A673 (cell line): ENCODE measurements at places on chromosomes 5 and 9.
A peak's percentile ranks its signal among the peaks of the same experiment; 100 is the strongest.

DNA sequence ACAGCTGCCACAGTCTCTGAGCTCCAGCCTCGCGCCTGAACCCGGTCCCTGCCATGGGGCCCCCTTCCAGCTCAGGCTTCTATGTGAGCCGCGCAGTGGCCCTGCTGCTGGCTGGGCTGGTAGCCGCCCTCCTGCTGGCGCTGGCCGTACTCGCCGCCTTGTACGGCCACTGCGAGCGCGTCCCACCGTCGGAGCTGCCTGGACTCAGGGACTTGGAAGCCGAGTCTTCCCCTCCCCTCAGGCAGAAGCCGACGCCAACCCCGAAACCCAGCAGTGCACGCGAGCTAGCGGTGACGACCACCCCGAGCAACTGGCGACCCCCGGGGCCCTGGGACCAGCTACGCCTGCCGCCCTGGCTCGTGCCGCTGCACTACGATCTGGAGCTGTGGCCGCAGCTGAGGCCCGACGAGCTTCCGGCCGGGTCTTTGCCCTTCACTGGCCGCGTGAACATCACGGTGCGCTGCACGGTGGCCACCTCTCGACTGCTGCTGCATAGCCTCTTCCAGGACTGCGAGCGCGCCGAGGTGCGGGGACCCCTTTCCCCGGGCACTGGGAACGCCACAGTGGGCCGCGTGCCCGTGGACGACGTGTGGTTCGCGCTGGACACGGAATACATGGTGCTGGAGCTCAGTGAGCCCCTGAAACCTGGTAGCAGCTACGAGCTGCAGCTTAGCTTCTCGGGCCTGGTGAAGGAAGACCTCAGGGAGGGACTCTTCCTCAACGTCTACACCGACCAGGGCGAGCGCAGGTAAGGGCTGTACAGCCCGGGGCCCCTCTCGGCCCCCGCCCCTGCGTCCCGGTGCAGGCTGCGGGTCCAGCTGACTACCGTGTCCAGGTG lies 509 bp downstream of the LVRN start:
- no peak overlapping the region for H3K4me3 ChIP-seq
- H3K36me3 ChIP-seq, result no peaks in the 10 kb centered on the region
- peaks cover 88% of the 10 kb centered on the region for H3K27me3 ChIP-seq
- H3K4me1 ChIP-seq, result no peaks in the 10 kb centered on the region
- H3K27ac ChIP-seq, result no peak overlapping the region

GRCh38 chr9:123741214-123741613 lies 188.7 kb downstream of the DENND1A start:
- no peak overlapping the region for H3K4me3 ChIP-seq
- H3K36me3 ChIP-seq, result no peaks in the 10 kb centered on the region
- no peak for DNase-seq
- H3K27me3 ChIP-seq, result no peaks in the 10 kb centered on the region

DNA sequence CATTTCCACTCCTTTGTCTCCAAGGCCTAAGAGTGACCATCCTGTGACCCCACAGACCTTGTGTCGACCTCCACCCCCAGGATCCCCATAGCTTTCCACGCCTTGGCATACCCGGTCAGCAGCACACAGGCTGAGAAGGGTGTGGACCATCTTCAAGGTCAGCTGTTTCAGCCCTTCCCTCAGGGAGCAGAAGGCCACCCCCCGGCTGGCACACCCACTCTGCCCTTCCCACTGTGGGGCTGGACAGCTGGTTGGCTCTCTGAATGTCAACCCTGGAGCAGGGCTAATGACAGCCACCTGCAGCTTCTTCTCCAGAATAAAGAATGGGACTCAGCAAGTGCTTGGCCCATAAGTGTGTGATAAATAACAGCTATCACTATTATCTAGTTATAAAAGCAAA lies 93.1 kb downstream of the OLFM1 start:
- H3K27ac ChIP-seq, result no peak overlapping the region
- no peaks in the 10 kb centered on the region for H3K4me1 ChIP-seq
- no peak overlapping the region for H3K4me3 ChIP-seq
- H3K36me3 ChIP-seq, result no peaks in the 10 kb centered on the region

- peak; percentile 53 for DNase-seq
- H3K4me3 ChIP-seq, result no peak overlapping the region
- peaks cover 8% of the 10 kb centered on the region for H3K4me1 ChIP-seq
Observed at GRCh38 chr5:88724201-88724600, 158.8 kb downstream of the MEF2C start.

DNA sequence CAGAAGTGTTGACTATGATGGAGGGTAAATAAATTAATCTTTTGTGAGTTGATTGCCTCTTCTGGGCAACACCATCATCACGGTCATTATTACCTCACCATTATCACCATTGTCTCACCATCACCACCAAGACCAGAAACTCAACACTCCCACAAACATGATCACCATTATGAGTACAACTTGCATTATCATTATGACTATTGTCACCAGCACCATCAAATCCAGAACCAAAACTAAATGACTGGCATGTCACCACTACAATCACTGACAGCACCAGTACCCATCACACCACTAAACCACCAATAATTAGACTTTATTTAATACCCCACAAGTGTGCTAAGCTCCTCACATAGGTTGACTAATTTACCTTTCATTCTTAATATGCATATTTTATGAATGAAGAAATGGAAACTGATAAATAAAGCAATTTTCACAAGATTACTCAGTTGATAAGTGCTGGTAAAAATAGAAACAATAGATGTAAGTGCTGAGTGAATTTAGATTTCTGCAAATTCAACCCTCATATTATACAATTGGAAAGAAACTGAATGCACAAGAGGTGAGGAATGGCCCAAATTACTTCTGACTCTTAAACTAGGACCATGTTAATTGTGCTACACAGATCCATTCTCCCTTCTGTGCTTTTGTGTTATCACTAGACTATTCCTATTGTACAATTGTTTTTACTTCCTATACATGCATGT lies 517.8 kb upstream of the PAPPA start:
- DNase-seq, result no peak
- H3K4me1 ChIP-seq, result peaks cover 31% of the 10 kb centered on the region
- peak overlapping the region; percentile 85 for H3K27ac ChIP-seq

DNA sequence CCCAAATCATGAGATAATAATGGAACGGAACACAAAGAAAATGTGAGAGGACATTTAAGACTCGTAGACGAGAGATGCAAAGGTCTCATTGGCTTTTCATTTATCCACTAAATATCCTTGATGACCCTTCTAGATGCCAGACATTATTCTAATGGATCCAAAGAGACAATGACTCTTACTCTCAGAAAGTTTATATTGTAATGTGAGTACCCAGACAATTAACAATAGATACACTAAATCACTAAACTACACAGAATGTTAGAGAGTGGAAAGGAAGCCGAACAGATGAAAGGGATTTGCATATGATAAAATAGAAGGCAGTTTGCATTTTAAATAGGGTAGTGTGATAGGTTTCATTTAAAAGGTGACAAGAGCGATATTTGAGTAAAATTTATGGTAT lies 973.3 kb downstream of the TAF11L14 start:
- no peak for DNase-seq
- H3K4me3 ChIP-seq, result no peak overlapping the region
- no peaks in the 10 kb centered on the region for H3K36me3 ChIP-seq
- no peaks in the 10 kb centered on the region for H3K27me3 ChIP-seq
